ENCODE measurements at places on chromosomes 7 and 10.

GRCh38 chr10:85620807-85621206 is 745.8 kb downstream of the GRID1 start:
- DNase-seq, result no peak

GRCh38 chr10:26706936-26707335 is 9.4 kb downstream of the PDSS1 start:
- no peak for DNase-seq

DNA sequence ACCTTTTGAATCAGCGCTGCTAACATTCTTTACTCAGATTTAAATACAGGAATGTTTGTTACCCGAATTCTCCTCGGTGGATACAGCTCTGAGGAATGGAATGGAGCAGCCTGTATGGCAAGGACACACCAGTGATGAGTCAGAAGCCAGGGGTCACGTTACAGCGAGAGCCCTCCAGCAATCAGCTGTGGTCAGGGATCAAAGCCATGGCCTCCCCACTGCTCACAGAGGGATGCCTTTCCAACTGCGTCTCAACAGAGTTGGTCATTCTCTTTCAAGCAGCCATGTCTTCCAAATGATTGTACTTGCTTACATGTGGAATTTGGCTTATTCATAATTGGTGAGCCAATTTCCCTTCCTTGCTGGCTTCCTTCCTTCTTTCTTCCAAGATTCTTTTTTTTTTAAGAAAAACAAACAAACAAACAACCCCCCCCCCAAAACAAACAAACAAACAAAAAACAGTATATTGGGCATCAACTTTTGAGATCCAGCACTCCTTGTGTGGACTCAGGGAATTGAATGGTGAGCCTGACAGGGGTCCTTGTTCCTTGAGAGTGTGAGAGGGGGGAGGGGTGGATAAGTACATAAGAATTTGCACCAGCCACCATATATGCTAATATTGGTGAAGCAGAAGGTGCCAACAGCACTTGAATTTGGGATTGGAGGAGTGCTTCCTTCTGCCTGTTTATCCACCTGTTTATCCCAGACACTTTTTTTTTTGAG is 100.2 kb downstream of the ATXN7L1 start:
- DNase-seq, result no peak

- no peak for DNase-seq
Measured at GRCh38 chr7:38396852-38397251, 123.4 kb upstream of the TARP start.

DNA sequence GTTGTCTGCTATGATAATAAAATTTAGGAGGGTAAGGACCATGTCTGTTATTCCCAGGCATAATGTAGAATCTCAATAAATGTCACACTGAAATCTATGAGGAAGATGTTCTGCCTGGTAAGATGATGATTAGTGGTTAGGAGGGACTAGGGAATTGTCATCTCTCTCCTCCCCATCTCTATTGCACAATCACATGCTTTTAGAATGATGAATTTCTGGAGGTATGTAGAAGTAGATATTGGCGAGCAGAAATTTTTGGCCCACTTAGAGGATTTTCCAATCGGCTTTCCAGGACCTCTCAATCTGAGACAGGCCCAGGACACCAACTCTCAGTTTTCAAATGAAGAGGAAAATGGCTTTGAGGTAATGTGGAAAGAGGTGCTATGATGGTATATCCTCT is 2.0 kb upstream of the PITX3 start:
- DNase-seq, result no peak

DNA sequence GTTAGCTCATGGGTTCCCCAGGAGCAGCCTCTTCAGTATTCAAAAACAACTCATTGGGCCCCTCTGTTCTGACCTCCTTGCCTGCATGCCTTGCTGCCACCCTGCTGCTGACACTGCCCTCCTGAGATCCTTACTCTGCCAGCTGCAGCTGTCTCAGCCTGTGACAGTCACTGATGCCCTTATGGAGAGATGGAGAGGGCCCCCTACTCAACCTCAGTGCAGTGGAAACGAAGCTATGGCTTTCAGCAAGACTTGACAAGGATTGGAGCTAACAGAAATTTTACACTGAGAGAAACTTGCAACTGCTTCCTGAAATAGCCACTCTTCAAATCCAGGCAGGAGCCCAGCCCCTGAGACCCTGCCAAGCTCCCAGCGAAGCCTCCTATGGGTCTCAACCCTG is 678.3 kb upstream of the C7orf33 start:
- DNase-seq, result no peak

DNA sequence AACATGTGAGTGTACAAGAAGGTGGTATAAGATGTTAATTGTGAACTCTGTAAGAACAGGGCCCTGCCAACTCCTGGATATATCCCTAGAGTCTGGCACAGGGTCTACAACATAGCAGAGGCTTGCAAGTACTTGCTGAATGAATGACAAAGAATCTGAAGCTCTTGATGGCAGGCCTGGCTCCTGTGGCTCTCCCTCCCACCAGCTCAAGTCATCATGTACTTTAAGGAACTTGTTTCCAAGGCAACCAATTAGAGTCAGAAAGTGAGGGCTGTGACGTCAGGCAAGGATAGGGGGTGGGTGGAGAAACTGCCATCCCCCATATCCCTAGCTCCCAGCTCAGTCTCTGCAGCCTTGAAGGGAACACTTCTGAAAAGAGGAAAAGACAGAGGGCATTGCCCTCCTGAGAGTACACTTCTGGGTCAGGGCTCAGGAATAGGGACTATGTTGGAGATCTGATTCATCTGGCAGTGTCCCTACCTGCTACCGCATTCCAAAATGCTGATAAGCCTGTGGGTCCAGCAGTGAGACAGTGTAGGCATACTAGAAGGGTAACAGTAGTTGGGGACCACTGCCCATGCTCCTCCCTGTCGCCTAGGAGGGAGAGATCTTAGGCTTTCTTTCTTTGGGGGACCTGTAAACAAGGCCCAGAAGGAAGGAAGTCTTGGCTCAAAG is 34.6 kb upstream of the BTRC start:
- no peak for DNase-seq

DNA sequence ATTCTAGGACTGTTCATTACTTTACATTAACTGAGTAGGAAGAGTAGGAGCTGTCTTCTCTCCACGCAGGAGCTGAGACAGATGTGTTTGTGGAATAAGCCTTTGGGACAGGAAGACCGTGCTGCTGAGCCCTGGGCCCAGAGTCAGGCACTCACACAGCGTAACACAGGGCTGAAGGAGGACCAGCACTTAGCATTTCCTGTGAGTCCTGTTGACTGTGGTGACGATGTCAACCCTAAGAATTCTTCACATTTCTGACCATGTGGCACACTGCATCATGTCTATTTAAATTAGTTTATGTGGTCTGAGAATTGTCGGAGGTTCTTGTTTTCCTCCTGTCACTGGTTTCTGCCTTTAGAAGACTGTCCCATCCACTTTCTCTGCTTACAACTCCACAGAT is 117.2 kb downstream of the PIP4K2A start:
- DNase-seq, result no peak
